Activated T-cell treated with anti-CD3 and anti-CD28 coated beads, Interleukin-2, amount 50 U/mL, for 72 hours (primary cell): ENCODE measurements at places on chromosomes 7 and 10.

DNA sequence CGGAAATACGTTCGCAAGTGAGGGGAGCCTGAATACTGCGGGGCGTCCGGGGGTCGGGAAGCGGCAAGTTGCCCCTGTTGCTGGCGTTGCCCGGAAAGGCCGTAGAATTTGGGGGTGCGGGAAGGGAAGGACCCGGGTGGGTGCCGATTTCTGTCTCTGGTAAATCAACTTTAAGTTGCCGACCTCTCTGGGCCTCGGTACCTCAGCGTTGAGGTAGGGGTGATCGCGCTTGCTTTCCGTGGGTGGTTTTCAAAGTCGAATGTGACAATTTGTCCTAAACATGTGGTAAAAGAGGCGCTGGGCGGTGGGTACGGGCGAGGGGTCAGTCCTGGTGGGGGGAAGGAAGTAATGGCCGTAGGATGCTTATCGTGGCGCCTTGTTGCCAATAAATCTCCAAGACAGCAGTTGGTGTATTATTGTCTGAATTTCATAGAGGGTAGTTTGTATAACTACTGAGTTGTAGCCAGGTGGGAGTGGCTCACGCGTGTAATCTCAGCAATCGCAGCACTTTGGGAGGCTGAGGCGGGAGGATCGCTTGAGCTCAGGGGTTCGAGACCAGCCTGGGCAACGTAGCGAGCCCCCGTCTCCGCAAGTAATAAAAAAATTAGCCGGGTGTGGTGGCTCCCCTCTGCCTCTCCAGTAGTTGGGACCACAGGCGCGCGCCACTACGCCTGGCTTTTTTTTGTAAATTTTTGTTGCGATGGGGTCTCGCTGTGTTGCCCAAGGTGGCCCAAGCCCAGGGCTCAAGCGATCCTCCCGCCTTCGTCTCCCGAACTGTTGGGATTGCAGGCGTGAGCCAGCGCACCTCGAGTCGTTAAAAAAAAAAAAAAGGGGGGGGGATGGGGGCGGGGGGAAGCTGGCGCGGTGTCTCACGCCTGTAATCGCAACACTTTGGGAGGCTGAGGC is 644 bp downstream of the BUD23 start:
- DNase-seq, result no peak

DNA sequence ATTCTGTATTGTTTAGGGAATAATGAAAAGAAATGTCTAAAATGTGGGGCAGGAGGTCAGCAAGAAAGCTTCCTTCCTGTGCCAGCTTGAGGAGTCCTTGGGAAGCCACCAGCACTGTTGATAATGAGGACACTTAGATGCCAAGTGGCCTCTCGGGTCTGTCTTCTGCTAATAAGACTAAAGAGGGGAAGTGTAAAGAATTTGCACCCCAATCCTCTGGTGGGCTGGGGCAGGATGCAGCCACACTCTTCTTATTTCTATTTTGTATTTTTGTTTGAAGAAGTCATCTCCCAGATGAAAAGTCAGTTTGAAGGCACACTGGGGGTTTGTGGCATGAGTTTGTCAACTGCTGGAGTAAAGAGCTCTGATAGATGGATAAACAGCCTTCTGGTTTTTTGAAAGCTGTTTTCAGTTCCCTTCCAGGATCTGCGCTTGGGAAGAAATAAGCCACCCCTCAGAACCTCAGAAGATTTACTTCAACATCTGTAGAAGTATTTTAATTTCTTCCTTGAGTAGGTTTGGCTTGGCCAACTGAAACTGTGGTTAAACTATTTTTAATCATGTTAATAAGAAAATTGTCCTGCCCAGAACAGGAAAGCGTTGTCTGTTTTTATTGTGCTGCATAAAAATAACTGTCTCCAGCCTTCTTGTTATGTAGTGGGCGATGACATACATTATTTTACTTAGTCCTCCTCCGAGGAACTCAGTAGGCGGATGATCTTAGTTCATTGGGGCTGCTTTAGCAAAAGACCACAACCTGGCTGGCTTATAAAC is 128.8 kb upstream of the GPR26 start:
- DNase-seq, result no peak

DNA sequence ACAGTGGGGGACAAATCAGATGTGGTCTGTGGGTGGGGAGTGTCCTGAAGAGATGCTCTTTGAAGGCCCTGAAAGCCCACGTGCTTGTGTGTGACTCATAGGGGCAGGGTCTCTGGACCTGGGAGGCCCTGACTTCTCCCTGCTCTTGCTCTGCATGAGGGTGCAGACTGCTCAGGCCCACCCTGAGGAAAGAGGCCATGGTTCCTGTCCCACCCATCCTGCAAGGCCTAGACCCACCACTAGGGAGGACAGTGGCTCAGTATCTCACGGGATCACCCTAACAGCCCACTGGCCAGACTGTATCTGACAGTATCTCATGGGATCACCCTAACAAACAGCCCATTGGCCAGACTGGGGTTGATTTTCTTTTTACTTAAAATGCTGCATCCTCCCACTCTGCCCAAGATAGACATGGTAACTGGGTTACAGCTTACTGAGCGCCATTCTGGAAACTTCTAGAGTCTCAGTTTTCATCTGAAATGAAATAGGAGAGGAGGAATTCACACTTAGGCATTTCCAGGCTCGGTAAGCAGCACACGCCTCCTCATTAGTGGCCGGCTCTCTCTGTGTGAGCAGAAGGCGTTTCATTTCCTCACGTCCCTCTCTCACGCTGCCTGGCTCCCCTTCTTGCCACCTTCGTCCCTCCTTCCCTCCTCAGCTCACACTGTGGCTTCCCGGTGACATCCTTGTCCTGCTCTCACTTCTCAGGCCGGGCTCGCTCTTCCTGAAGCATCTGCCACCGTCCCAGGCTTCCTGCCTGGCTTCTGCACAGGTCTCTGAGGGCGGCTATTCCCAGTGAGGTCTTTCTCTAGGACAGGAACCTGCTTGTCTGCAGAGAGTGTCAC is 242.6 kb downstream of the GLRX3 start:
- no peak for DNase-seq

GRCh38 chr7:155883491-155884224 is 71.4 kb upstream of the SHH start:
- no peak for DNase-seq

GRCh38 chr10:124565565-124566221 is 104.1 kb downstream of the LHPP start:
- DNase-seq, result no peak

GRCh38 chr10:132374176-132374575 is 22.8 kb upstream of the PWWP2B start:
- DNase-seq, result no peak

DNA sequence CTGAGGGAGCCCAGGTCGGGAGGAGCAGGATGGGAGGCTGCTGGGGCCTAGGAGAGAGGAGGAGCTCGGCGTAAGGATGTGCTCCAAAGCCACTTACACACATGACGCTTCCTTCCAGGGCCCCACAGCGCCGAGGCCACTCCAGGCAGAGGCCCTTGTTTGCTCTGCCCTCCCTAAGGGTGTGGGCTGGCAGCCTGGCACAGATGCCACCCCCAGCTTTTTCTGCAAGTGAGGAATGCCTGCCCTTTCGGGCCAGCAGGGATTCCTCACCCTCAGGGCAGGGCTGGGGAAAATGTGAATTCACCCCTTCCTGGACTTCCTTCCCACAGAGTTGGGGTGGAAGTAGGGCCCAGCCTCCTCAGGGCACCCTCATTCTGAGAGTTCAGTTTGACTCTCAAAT is 5.6 kb upstream of the AQP1 start:
- no peak for DNase-seq

- DNase-seq, result no peak
These were observed 257.4 kb downstream of the ZMYND11 start for GRCh38 chr10:392705-393037.

GRCh38 chr10:22648547-22648961 is 65.8 kb downstream of the PIP4K2A start:
- no peak for DNase-seq

GRCh38 chr7:156840134-156840533 is 52.8 kb downstream of the LMBR1 start:
- no peak for DNase-seq

- no peak for DNase-seq
These were observed 7.1 kb upstream of the PAX2 start for GRCh38 chr10:100738055-100738827.

DNA sequence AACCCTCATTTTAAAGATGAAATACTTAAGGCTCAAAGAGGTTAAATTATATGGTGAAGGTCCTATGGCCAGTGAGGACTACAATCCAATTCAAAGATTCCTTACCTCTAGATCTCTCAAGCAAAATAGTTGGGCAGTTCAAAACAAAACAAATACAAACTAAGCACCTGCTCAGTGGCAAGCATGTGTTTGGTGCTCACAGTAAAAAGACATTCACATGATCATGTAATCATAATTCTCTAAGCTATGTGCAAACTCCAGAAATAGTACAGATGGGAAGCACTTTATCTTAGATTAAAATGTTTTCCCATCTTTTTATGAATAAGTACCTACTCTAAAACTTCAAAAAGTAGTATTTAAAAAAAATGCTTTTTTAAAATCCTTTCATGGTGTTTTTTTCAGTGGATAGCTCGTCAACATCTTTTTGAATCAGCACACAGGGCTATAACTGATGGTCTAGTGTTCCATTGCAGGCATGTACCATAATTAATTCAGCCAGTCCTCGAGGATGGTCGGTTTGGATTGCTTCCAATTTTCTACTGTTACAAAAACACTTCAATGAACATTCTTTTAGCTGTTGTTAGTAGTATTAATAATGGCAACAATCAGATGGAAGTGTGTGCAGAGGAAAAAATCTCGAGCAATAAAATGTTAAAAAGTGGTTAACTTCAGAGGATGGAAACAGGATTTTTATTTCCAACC is 58.4 kb downstream of the CHCHD3 start:
- DNase-seq, result no peak

- DNase-seq, result peak; percentile 53
These were observed 42.6 kb upstream of the CC2D2B start for GRCh38 chr10:95864906-95865813.

DNA sequence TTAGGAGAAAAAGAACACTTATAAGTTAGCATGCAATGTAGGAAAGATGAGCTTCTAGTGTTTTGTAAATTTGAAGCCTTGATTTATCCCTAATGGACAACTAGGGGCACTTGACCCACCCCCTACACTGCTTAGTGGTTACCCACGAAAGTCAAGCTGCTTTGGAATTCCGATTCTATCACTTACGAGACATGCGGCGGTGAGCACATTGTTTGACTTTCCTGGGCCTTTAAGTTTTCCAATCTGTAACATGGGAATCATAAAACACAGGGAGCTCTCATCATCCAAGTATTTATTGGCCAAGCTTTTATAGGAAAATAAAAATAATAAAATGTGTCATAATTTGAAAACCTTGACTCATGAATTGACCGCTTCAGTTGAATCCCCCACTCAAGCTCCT is 78.7 kb upstream of the PDK4 start:
- no peak for DNase-seq

DNA sequence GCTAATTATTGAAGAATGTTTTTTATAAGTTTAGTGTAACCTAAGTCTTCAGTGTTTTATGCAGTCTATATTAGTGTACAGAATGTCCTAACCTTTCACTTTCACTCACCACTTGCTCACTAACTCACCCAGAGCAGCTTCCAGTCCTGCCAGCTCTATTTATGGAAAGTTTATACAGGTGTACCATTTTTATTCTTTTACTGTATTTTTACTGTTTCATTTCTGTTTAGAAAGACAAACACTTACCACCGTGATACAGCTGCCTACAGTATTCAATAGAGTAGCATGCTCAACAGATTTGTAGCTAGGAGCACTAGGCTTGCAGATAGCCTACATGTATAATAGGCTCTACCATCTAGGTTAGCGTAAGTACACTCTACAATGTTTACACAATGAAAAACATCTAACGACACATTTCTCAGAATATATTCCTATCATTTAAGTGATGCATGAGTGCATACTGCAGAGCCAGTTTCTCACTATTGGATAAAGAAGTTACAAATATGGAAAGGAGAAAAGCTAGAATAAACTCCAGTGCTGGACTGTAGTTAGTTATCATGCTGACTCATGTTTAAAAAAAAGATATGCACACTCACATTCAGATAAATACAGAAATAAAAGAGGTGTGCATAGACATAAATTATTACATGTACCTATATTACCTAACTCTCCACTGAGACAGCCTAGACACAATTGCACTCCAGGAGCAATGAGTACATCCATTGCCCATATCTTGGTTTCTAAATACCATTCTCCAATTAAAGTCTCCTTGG is 30.4 kb downstream of the STEAP1B start:
- DNase-seq, result no peak

GRCh38 chr10:72852508-72852907 is 41.0 kb upstream of the OIT3 start:
- no peak for DNase-seq

GRCh38 chr10:50937230-50937907 is 51.9 kb upstream of the A1CF start:
- DNase-seq, result no peak

DNA sequence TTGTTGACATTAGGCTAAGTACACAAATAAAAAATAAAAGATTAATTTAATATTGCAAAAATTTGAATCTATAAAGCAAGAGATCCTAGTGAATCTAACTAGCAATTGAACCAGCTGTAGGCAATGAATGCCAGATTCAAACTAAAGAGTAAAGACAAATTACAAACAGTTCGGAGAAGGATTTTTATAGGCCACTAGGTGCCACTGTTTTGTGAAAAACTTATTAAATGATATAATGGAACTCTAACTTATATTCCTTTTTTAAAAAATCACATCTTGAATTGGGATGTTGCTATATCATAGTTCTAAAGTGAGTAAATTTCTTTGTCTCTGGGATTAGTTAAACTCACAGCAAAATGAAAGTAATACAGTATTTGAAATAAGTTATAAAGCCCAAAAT is 39.1 kb upstream of the GNAI1 start:
- no peak for DNase-seq

DNA sequence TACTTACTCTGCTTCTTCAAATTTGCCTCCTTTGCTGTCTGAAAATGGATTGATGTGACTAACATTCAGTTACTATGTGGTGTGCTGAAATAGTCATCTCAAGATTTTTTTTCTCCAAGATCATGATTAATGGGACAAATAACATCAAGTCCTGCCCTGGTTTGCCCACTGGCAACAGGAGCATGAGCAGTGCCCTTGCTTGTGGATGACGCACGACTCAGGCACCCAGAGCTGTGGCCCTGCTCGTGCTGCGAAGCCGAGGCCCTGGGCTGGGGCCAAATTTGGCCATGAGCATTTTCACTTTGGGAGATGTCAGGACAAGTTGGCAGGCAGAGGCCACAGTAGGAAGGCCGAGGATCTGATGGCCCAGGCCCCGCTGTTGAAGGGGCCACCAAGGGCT is 239.8 kb upstream of the IGFBP3 start:
- DNase-seq, result no peak

GRCh38 chr10:42578019-42578418 is 60.4 kb downstream of the ZNF33B start:
- no peak for DNase-seq

DNA sequence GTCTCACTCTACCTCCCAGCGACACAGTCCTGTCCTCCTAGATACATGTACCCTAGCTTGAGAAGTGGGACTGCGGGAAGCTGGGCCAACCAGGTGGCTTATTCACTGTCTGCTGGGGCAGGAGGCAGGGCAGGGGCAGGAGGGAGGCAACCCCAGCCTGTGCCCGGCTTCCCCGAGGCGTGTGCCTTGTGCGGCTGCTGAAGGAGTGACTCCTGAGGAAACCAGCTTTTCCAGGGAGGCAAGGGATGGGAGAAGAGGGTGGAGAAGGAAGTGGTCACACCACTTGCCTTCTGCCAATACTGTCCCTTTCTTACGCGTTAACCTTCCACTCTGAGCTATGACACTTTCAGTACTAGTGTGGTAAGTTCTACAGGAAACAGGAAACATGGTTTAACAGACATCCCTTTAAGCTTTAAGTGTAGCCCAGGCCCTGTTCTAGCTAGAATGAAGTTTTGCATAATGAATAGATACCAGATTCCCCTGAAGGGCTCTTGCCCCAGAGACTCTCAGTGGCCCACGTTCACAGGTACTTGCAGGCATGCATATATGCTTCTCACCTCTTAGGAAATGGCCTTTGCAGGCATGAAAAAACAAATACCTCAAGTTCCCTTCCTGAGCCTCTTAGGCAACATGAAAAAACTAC is 40.6 kb downstream of the SYPL1 start:
- DNase-seq, result peak; percentile 62
